ENCODE measurements at places on chromosomes 16 and 17.

DNA sequence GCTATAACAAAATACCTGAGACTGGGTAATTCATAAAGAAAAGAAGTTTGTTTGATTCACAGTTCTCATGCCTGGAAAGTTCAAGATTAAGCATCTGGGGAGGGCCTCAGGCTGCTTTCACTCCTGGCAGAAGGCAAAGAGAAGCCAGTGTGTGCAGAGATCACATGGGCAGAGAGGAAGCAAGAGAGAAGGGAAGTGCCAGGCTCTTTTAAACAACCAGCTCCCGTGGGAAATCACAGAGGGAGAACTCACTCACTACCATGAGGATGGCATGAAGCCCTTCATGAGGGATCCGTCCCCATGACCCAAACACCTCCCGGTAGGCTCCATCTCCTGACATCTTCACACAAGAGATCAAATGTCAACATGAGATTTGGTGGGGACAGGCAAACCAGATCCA lies 501.6 kb downstream of the MAF start:
- DNase-seq, result no peak

GRCh38 chr16:57801098-57801808 lies 1.0 kb downstream of the KIFC3 start:
- DNase-seq, result no peak

- DNase-seq, result no peak
These were observed 344 bp upstream of the SEPTIN12 start for GRCh38 chr16:4788489-4788889.

GRCh38 chr16:24228514-24228913 lies 27.6 kb upstream of the CACNG3 start:
- DNase-seq, result no peak

DNA sequence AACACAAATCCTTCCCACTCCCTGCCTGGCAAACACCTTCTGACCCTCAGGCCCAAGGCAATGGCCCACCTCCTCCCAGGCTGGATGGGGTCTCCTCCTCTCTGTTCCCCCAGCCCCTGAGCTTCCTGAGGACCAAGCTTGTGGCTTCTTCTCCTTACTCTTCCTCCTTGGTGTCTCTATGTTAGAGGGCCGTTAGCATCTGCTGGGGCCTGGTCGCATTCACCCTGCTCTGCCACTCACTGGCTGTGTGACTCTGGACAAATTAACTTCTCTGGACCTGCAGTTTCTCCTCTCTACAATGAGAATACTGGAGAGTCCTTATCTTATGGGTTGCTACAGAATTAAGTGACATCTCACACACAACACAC lies 725 bp upstream of the MT2A start:
- no peak for DNase-seq

DNA sequence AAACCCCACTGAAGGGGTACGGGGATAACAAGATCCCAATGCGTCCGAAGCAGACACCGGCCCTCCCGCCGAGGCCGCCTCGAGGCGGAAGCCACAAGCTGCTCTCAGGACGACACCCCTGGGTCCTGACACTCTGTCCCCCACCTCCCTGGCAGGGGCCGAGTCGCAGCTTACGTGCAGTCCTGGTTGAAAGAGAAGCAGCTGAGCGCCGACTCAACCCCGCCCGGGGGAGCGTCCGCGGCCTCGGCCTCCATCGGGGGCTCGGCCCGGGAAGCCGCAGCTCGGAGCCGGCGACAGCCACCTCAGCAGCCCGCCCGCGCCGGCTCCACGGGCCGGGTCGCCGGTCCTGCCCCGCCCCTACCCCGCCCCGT lies at the start of gene WIPI1:
Gene WIPI1, minus strand, starts transcription at position 329 of the 371 bp plus-strand sequence. Its CDS starts 75 bp downstream, at position 254.
- no peak for DNase-seq

GRCh38 chr17:74467221-74467951 lies 952 bp downstream of the CD300A start:
- DNase-seq, result peak; percentile 73

GRCh38 chr17:17412326-17412725 lies 64.5 kb upstream of the MED9 start:
- no peak for DNase-seq

GRCh38 chr17:80636361-80637018 lies 91.9 kb downstream of the RPTOR start:
- no peak for DNase-seq

DNA sequence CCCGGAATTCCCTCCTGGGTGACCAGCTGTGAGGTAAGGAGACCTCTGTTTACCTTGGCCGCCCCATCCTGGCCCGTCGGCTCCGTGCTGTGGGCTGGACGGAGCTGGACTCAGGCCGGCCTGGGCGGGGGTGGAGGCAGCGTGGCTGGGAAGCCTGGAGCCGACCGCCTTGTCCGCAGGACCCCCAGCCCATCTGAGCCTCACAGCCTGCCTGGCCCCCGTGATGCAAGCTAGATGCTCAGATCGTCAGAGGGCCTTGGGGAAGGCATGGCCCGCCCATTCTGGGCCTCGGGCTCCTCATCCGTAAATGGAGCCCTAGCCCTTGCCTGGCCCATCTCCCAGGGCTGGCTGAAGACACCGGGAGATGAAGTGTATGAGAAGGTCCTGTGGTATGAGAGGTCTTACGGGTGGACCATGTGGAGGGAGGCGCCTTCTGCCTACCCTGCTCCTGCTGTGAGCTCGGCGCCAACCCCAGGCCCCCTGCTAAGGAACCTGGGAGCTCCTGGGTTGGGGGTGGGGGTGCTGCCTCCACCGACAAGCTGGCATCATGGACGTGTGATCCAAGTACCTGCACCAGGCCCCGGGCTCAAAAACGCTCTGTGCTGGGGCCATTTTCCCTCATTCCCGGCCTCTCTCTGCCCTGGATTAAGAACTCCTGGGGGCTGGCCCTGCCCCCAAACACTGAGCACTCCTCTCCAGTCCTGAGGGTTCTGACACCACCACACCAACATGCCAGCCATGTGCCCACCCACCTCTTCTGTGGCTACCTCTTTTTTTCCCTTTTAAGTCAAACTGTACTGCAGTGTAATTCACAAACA lies 5.4 kb upstream of the P2RX1 start:
- no peak for DNase-seq

DNA sequence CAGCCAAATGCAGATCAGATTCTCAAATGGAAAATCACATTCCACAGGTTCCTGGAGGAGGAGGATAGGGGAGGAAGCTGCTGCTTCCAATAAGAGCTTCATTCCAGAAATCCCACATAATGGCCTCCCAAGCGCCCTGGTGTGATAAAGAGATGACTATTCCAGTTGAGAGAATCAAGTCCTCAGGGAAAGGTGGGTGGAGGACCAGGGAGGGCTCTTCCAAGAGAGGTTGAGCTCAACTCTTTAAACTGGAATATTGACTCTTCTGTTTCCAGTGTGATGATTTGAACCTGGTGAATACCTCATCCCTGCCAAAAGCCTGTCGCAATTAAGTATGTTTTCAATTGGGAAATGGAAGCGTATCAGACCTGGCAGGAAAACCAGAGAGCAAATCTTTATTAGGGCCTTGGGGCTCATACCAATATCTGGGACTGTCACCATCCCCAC lies 81.4 kb upstream of the DYNLRB2 start:
- no peak for DNase-seq

GRCh38 chr16:89708481-89708931 lies 7.0 kb upstream of the SPATA2L start:
- no peak for DNase-seq

- DNase-seq, result no peak
These were observed 241.0 kb downstream of the GSG1L start for GRCh38 chr16:27822529-27822928.

DNA sequence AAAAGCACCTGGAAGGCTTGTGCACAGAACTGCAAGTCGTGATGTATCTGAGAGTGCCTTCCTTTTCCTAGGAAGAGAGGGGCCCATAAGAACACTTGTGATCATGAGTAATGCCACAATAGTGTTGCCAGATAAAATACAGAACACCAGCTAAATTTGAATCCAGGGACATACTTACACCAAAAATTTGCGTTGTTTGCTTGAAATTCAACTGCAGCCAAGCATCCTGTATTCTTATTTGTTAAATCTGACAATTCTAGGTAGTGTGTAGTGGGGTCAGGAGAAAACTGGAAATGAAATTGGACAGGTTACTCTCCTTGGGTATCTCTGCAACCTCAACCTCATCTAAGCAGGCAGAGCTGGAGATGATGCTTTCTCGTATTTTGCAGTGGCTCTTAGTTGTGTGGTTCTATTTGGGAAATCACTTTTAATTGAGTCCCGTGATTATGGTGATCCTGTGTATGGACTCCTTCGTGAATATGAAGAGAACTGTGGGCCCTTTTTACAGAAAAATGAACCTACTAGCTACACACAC lies 12.0 kb downstream of the SLC35B1 start:
- DNase-seq, result no peak

DNA sequence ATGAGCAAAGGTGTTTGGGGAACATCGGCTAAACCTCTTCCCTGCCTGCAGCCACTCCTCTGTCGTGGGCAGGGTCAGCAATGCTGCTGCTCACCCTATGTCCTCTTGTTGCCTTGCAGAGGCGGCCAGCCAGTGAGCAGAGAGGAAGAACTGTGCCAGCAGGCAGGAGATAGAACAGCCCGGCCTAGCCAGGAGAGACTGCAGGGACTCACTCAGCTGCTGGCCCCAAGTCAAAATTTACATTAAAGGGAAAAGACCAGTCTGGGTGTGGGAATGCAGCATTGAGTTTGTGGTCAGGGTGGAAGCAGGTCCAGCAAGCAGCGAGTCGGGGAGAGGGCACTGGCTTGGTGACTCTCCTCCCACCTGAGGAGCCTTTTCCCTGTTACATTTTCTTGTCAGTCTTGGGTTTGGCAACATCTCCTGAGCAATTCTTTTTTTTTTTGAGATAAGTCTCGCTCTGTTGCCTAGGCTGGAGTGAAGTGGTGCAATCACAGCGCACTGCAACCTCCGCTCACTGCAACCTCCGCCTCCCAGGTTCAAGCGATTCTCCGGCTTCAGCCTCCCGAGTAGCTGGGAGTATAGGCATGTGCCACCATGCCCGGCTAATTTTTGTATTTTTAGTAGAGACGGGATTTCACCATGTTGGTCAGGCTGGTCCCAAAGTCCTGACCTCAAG lies 22.7 kb downstream of the LIG3 start:
- DNase-seq, result no peak

DNA sequence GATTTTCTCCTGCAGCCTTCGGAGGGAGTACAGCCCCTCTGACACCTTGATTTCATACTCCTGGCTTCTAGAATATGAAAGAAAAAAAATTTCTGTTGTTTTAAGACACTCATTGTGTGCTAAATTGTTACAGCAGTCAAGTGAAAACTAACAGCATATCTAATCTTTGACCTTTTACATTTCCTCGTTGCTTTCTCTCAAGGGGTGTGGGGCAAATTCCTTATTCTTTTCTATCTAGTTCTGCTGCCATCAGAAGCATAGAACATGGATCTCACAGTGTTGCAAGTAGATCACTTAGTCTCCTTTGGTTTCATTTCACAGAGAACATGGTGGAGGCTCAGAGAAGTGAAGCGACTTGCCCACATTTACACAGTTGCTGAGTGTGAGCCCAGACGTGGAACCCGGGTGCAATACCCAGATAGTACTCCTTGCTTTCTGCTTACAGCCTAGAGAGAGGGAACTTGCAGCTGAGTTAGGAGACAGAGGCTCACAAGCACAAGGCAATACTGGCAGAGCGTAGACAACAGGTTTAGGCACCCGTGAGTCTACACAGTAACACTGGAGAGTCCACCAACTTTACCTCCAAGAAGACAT lies 28.7 kb upstream of the MMD start:
- DNase-seq, result no peak

DNA sequence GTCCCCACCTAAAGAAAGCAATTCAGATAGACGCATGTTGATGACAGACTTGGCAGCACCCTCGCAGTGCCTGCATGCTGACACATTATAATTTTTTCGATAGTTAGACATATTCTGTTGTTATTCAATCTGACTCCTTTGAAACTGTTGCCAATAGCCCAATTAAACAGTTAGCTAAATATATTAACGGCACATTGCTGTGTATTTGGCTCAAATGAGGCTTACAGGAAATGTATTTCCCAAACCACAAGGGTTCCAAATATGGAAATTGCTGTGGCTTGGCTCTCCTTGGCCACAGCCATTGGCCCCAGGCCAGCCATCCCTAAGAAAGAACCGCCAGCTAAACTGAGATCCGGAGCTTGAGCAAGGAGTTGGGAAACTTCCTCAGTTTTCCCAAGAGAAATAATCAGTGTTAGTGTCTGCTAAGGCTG lies 31.1 kb downstream of the C16orf82 start:
- DNase-seq, result no peak

DNA sequence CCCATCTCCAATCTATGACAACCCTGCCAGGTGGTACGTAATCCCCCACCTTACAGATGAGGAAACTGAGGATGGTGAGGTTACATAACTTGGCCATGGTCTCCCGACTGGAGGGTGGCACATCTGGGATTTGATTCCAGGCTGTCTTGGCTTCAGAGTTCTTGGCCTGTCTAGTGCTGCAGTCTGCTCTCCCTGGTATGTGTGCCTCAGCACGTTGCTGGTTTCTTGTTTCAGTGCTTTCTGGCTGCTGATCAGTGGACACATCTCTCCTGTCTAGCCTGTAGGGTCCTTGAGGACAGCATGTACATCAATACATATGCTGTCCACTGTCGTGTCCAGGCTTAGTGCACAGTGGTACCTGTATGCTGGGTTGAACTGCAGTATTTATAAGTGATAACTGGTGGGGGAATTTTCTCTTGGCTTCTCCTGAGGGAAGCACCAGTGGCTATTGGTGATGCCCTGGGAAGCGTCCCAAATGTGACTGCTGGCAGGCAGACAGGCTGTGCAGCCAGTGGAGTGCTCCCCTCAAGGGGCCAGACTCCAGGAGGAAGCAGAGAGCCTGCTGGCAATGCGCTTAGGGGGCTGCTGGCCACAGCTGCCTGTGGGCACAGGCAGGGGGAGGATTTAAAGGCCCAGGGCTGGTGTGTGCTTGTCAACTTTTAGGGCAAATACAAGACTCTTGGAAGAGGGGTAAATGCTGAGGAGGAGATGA lies 14.4 kb downstream of the CTRL start:
- DNase-seq, result no peak

- DNase-seq, result no peak
These were observed 4.7 kb downstream of the ZNF764 start for GRCh38 chr16:30553393-30553899.

DNA sequence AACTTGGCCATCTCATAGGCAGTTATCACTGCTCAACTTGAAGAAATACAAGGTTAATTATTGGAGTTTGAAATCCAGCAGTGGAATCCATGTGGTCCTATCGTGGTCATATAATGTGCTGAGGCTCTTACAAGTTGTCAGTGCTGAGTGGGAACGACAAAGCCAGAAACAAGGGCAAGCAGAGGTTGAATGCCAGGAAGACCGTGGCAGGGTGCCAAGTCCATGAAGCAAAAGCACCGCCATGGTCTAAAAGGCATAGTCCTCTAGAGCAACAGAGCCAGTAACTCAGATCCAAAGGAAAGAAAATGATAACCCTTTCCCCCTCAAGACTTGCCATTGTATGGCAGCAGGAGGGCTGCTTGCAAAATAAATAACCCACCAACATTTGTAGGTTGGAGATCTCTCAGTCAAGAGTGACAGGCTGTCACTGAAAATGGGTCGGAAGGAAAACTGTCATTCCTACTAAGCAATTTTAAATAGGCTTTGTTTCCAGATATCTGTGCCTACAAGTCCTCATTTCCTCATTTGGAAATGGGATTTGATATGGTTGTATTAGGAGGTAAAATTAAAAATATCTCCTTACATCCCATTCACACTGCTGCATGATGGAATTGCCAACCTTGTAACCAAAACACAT lies 36.4 kb upstream of the HSBP1 start:
- no peak for DNase-seq

Data from GM18507 (cell line).